ENCODE measurements at places on chromosomes 1 and 21.

- no peak for DNase-seq
Measured at GRCh38 chr1:205570173-205570501, 61.7 kb downstream of the ELK4 start.

- DNase-seq: no peak
Measured at GRCh38 chr1:49104575-49104974, 327.9 kb upstream of the BEND5 start.

- no peak for DNase-seq
Measured at GRCh38 chr1:10736634-10737586, 59.5 kb downstream of the CASZ1 start.

- DNase-seq: no peak
Measured at GRCh38 chr1:241817331-241817792, 30.6 kb upstream of the EXO1 start.

- no peak for DNase-seq
Measured at GRCh38 chr1:224548676-224549075, 67.4 kb upstream of the CNIH3 start.
